ENCODE measurements at places on chromosomes 1 and 21.

DNA sequence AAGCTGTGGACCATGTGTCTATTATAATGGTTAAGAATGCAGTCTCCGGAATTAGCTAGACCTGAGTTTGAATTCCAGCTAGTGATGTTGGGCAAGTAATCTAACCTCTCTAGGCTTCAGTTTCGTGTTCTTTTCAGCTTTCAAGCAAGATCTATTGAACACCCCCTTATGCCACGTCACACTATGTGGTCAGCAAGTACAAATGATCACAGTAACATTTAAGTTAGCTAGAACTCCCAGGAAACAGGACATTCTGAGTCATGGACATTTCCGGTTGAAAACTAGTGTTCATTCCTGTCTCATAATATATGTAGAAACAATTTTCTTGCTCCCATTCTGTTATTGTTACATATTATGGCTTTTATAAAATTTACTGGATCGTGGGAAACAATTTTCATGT, 34.0 kb upstream of the NHLH2 start:
- DNase-seq = no peak

GRCh38 chr21:39441502-39442475, 3.8 kb downstream of the LCA5L start:
- DNase-seq = no peak

DNA sequence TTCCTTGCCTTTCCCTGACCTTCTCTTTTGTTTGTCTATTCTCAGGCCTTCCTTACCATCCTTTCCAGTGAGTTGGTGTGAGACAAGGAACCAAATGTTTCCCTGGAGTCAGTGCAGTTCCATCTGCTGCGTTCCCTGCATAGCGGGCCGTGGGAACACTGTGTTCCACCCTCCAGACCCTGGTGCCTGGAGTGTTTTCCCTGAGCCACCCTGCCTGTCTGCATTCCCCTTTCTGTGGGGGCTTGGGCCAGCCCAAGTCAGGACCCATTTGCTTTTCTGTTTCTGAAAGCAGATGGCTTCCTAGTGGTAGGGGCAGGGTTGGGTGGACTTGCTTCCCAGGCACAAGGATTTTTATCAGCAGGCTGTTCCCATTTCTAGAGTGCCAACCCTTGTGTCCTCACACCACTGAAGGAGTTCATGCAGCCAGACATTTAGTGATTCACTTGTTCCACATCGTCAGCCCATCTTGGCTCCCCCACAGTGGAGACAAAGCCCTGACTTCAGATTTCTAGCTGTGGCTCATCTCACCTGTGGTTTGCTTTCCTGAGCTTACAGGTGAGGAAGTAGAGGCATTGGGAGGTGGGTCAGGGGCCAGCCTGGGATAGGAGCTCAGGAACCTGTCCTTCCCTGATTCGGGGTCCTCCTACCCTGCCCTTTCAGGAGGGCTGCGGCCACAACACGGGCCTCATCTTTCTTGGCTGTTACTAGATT, 14.1 kb upstream of the MYOG start:
- peak; percentile 58 for DNase-seq

- DNase-seq = no peak
Measured at GRCh38 chr1:1881727-1882126, 9.2 kb downstream of the GNB1 start.

- DNase-seq = no peak
Measured at GRCh38 chr1:219539645-219540254, 73.2 kb downstream of the ZC3H11B start.

GRCh38 chr1:6003568-6004411, 11.6 kb upstream of the NPHP4 start:
- DNase-seq = no peak

DNA sequence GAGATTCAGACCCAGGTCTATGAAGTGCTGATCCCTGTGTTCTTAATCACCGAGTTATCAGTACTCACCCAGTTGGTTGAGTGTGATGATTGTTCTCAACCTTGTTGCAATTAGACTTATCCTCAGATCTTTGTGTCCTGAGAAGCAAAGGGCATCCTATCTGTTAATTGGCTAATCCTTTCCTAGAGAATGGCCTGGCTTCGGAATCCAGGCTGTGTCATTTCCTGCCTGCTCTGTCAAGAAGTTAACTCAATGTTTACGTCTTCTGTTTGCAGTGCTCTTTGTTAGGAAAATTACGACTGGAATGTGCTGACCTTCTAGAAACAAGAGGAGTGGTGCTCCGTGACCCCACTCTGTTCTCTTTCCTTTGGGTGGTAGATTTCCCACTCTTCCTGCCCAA, 14.7 kb downstream of the GAS5 start:
- no peak for DNase-seq

DNA sequence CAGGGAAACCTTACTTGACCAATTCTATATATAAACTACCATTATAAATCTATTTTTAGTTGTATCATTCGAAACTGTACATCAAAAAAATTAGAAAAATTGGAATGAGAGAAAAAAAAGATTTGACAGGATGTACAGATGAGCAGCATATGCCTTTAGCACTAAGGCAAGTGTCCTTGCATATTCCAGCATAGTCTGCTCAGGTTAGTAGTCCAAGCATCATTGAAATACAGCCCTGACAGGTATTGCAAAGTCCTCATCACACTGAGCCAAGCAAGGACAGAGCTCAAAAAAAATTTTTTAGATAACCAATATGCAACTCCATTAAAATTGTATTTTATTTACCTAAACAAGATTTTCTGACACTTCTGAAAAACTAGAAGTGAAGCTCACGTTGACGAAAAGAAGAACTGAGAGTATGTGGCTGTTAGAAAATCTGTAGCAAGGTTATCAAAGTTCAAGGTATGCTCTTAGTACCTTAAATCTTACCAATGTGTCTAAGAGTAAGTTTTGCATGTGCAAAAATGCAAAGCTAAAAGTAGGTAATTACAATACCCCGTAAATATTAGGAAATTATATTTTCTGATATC, 465.6 kb upstream of the ADGRL4 start:
- DNase-seq = no peak

Data from testis (tissue), 5 donors.